ENCODE measurements at places on chromosomes 1 and 21.
A peak's percentile ranks its signal among the peaks of the same experiment; 100 is the strongest.

- DNase-seq, result no peak
Measured at GRCh38 chr1:207191061-207191460, 87.0 kb downstream of the C4BPA start.

DNA sequence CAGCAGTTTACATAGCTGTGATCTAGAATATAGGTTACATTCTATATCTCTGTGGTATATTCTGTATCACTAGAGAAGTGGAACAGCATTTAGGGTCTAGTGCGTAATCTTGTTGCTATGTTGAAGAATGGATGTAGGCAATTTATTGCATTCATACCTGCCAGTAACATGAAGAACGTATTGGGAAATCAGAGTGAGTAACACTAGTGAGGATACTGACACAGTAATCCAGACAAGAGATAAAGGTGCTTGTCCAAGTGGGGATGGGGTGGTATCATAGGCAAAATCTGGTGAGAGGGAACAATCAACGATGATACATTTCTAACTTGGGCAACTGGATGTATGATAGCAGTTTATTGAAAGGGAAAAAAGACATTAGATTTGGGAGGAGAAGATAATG is 9.8 kb downstream of the PPP2R5A start:
- no peak for DNase-seq

DNA sequence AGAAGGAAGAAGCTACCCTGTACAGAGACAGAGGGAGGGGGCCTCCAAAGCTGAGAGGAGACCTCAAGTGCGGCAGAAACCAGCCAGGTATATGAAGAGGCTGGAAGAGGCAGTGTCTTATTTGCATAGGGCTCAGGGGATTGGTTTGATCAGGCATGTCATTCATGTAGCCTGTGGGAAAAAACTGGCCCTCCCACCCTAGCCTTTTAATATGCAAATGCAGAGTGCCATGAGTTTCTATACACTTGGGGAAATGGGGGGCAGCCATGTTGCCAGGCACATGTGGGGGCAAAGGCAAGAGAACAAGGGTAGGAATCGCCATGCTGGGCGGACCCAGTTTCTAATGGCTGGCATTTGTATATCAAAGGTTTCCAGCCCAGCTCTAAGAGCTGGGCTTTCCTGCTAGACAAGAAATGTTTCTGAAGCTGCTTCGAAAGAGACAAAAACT is 172.7 kb downstream of the RASAL2 start:
- peak; percentile 67 for DNase-seq

- DNase-seq, result peak; percentile 81
Measured at GRCh38 chr1:226109829-226110248, 47.3 kb downstream of the H3-3A start.

DNA sequence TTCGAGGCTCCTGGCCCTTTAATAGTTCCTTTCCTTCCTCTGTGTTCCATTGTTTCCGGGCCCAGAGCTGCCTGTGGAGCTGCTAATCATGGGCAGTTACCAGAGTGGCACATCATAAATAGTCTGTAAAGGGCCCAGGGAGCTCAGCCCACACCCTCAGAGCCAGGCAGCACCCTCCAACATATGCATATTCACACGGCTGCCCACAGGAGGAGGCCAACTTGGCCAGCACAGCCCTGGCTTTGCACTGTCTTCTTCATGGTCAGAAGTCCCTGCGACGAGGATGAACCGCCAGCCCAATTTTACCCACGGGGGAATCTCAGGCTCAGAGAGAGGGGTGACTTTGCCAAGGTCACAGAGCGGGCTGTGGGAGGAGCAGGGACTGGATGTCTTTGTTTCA is 172.5 kb downstream of the TRABD2B start:
- no peak for DNase-seq

GRCh38 chr21:43370091-43370658 is 56.8 kb downstream of the SIK1 start:
- DNase-seq, result no peak

DNA sequence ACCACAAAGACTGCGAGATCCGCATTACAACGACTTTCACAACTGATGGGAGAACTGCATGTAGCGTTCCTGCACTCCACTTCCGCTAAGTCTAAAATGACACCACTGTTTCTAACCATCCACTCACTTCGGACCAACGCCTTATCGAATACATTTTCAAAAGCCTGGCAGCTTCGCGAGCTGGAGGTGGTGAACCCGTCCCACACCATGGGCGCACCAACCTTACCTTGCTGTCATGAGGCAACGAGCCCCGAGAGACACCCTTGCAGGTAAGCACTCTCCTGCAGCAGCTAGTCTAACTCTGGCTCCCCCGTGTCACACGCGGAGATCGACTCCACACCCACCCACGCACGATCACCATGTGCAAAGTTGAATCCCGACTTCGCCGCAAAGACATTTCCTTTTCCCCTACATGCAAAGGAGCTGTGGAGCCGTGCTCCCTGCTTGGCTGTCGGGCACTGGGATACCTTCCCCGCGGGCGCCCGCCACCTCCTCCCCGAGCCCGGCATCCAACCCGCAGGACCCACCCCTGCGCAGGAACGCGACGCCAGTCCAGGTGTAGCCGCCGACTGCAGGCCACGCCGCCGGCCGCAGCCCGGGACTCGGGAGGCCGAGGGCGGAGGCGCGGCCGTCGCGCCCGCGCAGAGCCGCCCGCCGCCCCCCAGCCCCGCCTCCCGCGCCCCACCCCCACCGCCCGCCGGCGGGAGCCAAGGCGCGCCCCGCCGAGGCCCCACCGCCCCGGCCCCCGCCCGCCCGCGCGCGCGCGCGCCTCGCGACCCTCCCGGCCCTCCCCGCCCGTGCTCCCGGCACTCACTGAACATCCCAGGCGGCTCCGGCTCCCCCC is 629 bp downstream of the TAF5L start:
- DNase-seq, result peak; percentile 58

GRCh38 chr1:7760245-7760644 is 10.9 kb upstream of the VAMP3 start:
- DNase-seq, result no peak

- no peak for DNase-seq
Measured at GRCh38 chr1:162316187-162316586, 60.5 kb downstream of the SPATA46 start.

DNA sequence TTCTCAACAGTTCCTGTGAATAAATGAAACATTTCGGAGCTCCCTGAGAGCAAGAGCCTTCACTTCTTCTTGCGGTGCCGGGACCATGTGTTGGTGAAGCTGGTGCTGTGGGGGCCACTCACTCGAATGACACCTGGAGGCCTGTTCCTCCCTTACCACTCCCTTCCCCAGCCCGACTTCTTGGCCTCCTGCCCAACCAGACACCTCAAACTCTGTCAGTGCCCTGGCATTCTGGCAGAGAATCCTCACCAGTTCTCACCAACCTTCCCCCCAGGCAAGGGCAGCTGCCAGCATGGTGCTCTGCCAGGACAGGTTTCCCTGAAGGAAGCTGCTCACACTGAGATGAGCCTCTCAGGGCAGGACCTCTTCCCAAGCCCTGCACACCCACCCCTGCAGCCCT is 68.3 kb downstream of the MPZL1 start:
- DNase-seq, result no peak
